H1 (cell line): ENCODE measurements at places on chromosomes 12 and 14.
A peak's percentile ranks its signal among the peaks of the same experiment; 100 is the strongest.

- no peak for DNase-seq
Measured at GRCh38 chr14:92109490-92109889, 3.1 kb upstream of the ATXN3 start.

- DNase-seq = no peak
Measured at GRCh38 chr12:29807129-29807528, 23.4 kb upstream of the TMTC1 start.

DNA sequence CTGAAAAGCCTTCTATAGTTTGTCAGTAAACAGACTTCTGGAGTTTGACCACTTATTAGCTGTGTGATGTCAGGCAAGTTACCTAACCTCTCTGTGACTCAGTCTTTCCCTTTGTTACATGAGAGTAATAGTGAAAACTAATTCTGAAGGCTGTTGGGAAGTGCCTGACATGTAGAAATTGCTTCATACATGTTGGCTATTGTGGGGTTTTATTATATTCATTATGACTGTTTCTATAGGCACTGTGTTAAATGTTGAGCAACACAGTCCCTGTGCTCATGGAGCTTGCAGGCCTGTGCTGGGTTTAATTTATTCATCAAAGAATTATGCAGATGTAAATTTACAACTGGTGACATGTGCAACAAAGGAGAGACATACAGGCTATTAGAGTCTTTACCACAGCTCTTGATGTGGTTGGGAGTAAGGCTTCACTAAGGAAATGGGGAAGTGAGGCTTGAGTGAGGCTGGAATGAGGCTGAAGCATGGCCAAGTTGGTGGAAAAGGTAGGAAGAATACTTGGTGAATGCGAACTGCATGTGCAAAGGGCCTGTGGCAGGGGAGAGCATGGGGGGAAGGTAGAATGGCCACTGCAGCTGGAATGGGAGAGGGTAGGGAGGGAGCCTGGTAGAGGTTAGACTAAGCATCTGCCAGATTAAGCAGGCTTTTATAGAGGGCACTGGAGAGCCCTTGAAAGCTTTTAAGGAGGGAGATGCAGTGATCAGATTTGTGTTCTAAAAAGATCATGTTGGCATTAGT is 236.4 kb upstream of the CRY1 start:
- no peak for DNase-seq

DNA sequence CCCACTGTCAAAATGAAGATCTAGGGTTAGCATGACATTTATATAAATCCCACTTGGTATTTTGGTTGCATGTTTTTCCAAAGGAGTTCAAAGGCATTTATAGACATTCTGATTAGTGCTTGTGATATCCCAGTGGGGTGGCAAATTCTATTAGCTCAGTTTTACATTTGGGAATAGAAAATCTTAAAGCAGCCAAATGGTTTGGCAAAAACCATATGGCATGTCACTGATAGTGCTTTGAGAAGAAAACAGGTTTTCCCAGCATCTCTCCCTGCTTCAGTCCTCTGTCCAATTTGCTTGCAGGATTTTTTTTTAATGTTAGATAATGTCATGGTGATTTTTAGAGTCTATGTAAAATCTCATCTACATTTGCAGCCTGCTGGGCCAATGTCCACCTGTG is 225.1 kb upstream of the DIO3 start:
- no peak for DNase-seq

DNA sequence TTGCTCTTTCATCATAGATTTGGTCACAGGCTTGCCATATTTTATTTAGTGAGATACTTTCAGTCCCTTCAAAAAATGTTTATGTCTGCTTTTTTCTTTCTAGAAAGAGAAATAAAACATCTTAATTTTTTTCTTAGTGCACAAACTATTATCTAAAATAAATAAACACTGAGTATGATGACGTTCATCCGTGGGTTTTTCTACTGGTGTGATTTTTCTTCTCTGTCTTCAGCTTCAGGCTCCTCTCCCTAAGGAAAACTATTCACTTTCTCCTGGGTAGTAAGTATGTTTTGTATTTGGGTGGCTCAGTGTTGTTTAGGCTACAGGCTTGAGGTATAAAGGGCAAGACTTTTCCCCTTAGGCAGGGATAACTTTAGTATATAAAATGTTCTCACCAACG is 154.7 kb downstream of the DACT1 start:
- no peak for DNase-seq

DNA sequence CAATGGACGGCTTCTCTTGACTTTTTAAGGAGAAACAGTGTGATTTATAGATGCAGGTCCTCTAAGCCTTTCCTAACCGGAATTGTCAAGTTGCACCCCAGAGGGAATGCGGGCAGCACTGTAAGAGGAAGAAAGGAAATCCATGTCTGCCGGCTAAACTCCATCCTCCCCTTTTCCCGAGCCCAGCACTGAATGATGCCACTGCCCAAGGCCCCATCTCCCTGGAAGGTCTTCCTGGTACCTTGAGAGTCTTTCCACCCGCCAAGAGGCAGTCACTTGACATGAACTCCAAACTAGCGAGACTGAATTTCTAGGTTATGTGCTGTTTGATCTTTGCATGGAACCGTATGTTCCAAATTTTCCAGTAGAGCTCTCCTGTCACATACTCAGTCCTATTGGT is 313.4 kb upstream of the FKBP4 start:
- no peak for DNase-seq

GRCh38 chr14:104149278-104149595 is 10.8 kb downstream of the KIF26A start:
- DNase-seq = no peak

DNA sequence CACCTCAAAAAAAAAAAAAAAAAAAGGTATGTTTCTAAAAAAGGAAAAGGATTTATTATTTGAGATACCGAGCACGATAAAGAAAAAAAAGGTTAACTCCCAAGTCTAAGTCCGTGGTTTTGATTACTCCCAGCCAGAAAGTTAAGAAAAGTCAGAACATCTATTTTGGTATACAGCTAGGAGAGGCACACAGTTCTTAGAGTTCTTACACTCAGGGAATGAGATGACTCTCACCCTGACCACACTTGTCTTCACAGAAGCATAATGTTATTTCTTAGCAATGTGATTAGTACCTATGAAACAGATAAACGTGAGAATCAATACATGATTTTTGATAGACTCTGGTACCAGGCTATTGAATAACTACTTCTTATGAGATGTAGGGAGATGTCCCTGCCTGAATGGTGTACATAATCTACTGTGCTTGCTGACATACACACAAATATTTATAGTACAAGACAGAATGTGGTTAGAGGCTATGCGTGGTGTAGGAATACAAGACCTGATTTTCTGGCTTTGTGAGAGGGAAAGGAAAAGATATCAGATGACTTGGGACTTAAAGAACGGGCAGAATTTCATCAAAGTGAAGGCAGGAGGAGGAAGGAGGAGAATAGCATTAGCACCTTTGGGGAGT is 31.6 kb downstream of the LIMA1 start:
- no peak for DNase-seq

GRCh38 chr12:6563448-6564050 is 4.5 kb downstream of the NOP2 start:
- DNase-seq = peak; percentile 89

- DNase-seq = no peak
Measured at GRCh38 chr12:113002155-113002554, 23.8 kb downstream of the OAS2 start.

DNA sequence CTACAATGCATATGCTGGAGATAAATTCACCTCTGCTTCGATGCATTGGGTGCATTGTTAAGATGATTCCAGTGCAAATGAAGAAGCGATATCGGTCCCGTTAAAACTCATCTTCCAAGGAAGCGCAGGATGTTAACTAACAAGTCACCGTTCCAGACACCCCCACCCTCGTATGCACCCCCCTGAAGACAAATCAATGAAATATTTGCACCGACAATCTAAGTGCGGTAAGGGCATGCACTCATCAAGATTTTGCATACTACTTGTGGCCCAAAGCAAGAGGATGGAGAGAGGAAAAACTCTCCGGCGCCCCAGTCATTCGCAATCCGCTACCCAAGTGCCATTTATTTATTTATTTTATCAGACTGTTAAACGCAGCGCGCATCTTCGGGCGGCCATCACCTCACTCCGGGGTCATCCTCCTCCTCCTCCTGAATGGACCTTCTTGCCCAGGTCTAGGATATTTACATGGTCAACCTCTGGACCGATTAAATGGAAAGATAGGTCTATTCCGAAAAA is 1.2 kb downstream of the NOVA1 start:
- DNase-seq = no peak

- DNase-seq = no peak
Measured at GRCh38 chr12:67545298-67545697, 103.2 kb upstream of the DYRK2 start.

DNA sequence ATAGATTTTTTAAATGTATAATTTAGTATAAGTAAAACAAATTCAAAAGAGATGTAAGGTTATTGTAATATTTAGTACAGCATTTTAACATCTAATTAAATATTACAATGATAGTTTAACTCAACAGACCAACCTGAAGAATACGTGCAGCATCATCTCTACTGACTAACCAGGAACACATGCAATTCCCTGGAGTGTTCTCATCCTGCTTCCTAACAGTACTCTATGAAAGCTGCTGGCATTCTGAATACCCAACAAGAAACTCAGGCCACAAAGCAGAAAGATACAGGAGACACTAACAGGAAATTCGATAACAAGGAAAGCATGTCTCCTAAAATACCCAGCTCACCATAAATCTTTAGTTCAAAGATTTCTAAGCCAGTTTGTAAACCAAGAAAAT is 58.3 kb downstream of the CEP83 start:
- no peak for DNase-seq
